Fibroblast of the aortic adventitia (primary cell): ENCODE measurements at places on chromosomes 7 and 10.
A peak's percentile ranks its signal among the peaks of the same experiment; 100 is the strongest.

DNA sequence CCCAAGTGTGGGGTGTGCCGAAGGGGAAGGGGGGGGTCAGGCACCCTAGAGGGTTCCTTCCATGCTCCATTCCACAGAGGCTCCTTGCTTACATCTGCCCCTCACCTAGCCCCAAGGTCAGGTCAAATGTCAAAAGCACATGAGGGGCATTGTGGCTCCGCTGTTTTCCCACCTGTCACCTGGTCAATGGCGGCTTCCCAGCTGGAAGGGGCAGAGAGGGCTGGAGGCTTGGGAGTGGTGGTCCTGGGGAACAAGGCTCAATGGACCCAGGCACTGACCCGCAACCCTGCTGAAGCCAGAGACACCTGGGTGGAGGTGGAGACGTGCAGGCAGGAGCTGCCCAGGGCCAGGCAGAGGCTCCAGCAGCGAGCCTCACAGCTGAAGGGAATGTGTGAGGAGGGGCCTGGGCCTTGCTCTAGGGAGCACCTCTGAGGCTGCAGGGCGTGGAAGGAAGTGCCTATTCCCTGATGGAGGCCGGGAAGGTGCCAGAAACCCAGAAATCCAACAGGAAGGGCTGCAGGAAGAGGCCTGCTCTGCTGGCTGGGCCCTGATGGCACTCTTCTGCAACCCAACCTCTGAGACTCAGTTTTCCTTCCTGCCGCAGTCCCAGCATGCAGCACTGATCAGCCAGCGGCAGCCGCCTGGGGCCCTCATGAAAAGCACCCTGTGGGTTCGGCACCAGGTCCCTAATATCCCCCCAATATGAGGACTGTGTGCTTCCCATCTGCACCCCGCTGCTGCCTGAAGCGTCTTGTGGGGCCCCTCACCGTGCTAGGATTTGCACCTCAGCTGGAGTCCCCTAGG is 16.0 kb downstream of the RASGEF1A start:
- DNase-seq: no peak

- DNase-seq: no peak
Measured at GRCh38 chr7:41045556-41046123, 657.2 kb downstream of the INHBA start.

- DNase-seq: peak; percentile 96
Measured at GRCh38 chr10:79404231-79404609, 41.2 kb downstream of the ZCCHC24 start.

GRCh38 chr7:18425838-18426445 is 69.6 kb upstream of the HDAC9 start:
- no peak for DNase-seq

- DNase-seq: no peak
Measured at GRCh38 chr7:123190109-123190831, 9.5 kb downstream of the SLC13A1 start.

DNA sequence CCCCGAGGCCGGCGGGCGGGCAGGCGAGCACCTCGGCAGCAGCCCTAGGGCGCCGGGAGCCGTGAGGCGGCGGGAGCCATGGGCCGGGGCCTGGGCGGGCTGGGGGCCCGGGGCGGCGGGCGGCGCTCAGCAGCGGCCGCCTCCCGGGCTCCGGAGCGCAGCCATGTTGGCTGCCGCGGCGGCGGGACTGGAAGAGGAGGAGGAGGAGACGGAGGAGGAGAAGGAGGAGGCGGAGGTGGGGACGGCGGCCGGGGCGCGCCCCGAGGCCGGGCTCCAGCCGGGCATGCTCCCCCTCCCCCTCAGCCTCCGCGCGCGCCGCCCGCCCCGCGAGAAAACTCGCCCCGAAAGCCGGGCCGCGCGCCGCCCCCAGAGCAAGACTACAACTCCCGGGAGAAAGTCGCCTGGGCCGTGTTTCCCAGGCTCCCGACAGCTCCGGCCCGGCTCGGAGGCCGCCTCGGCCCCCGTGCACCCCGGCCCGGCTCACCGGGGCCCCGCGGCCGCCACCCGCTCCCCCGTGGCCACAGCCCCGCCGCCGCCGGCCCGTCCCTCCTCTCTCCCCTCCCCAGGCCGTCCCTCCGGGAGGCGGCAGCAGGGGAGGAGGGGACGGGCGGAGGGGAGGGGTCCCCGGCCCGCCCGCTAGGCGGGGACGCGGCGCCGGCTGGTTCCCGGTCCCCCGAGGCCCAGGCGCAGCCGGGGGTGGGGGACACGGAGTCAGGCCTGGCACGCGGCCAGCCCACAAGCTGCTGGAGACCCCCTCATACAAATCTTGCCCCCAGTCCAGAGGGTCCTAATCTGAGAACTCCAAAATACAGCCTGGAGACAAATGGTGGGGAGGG is at the start of gene DLG5:
TSS of gene DLG5 (minus strand) at position 190 of the 836 bp plus-strand sequence. CDS start 235 bp downstream, outside the sequence.
- DNase-seq: peak; percentile 55

GRCh38 chr7:4700577-4701235 is 18.6 kb downstream of the FOXK1 start:
- DNase-seq: peak; percentile 91

DNA sequence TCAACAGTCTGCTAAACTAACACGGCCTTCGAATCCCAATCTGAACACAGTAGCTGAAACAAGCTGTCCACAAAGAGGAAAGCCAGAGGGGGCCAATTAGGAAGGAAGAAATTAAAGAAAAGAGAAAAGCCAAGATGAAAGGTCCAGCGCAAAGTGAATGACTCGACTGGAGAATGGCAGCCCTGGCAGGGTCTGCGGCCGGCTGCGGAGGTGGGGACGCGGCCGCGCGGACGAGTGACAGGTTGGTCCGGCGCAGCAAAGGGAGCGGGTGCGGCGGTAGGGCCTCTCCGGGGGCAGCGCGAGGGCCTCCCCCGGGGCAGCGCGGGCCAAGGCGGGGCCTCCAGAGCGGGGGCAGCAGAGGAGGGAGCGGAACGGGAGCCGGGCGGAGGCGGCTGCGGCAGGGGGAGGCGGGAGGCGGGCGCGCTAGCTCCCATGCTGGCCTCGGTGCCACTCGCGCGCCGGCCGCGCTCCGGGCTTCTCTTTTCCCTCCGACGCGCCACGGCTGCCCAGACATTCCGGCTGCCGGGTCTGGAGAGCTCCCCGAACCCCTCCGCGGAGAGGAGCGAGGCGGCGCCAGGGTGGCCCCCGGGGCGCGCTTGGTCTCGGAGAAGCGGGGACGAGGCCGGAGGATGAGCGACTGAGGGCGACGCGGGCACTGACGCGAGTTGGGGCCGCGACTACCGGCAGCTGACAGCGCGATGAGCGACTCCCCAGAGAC is at the start of gene VWC2:
TSS of gene VWC2 (plus strand) at position 421 of the 718 bp plus-strand sequence. CDS start 1,798 bp downstream, outside the sequence.
- no peak for DNase-seq

DNA sequence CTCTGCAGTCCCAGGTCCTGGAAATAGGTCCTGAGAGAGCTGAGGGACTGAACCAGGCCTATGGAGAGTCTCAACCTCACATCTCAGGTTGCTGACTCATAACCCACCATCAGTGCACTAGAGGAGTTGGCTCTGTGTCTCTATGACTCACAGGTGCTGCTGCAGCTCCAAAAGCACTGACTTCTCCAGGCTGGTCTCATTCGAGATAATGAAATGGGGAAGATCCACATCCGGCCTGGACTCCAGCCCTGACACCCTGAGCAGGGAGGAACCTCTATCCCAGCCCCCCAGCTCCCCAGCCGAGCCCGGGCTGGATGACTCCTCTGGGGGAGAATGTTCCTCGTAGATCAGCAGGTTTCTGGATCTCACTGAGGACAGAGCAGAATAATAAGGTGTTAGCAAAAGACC is 35.5 kb upstream of the DGKI start:
- peak; percentile 99 for DNase-seq

DNA sequence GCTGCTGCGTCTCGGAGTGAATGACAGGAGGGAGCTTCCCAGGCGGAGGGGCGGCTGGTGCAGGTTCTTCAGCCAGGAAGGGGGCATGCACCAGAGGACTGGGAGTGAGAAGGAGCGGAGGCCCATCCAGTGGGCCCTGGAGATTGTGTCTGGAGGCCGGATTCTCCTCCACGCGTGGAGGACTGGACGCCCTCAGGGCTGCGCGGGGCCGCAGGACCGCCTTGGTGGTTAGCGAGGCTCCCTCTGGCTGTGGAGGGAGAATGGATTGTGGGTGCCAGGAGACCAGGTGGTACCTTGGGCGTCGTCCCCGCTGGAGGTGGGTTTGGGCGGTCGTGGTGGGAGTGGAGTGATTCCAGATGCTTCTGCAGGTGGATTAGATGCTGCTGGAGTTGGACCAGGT is 68.9 kb downstream of the ELFN1 start:
- DNase-seq: no peak

DNA sequence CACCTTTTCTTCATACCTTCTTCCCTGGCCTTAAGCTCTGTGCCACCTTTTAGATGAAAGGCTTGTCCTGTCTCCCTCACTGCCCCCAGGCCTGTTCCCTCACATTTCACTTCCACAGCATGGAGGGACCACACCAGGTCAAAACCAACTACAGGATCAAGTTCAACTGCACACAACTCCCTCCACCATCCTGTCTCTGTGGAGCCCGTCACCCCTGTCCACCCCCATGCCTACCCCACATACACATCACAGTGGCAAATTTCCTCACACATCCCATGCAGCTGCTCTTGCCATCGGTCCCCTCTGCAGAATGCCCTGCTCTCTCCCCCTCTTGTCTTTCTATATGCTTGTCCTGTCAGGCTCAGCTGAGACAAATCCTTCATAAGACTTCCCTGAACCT is 154.1 kb downstream of the USP6NL start:
- DNase-seq: no peak

DNA sequence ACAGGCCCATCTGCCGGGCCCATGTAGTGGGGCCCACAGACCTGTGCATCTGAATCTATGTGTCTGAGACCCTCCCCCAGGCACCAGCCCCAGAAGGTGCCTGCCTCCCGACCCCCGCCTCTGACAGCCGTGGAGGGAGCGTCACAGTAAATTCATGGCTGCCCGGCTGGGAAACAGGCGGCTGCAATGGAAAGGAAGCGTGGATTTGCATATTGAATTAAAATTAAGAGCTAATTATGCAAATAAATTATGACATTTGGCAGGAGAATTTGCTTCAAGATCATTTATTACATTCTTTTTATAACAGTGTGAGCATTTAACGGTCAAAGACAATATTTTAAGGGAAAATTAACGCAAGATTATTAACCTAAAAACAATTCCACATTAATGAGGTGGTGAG is 92.3 kb downstream of the HIF1AN start:
- DNase-seq: no peak

DNA sequence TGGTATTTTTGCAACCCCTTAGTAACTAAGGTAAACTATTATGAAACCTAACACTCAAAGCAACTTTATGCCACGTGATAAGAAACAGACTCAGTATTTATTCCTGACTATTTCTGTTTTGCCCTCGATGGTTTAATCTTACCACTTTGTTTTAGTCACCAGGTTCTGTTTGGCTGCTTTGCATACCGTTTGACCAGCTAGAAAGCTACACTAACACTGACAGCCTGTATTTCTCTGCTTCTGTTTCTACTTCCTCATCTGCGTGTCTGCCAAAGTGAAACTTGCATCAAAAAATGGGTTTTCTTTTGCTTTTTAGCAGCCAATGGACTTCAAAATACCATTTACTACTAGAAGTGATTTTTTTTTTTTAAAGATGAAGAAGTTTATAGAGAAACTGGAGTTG is 802.5 kb downstream of the GRM8 start:
- DNase-seq: no peak

DNA sequence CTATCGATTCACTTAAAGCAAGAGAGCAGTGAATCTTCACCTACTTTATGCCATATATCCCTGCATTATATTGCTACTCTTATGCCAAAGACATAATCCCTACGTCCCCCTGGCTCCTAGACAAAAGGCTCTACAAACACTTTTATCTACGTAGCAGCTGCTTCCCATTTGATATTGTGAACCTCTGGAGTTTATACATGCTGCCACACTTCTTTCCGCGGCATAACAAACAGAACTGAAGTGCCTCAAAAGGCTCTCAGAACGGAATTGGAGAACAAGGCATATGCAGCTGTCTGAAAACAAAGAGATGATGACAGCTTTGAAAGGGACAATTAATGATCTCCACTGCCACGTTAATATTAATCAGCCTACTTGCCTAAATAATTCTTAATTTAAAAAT is 985.6 kb upstream of the LRRN3 start:
- no peak for DNase-seq

- peak; percentile 65 for DNase-seq
Measured at GRCh38 chr10:60044242-60044641, 137.9 kb upstream of the CCDC6 start.

DNA sequence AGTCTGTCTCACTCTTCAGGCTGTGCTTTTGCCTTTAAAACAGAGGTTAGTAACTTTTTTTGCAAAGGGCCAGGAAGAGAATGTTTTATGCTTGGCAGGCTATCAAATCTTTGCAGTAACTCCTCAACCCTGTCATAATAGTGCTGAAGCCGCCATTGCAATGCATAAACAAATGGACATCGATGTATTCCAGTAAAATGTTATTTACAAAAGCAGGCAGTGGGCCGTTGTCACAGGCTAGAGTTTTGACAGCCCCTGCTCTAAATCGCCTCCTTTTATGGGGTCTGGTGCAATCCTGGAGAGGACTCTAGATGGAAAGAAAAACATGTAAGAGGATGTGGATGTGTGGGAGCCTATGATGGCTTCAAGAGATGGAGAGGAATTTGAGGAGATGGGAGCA is 568.3 kb downstream of the TYW1 start:
- no peak for DNase-seq

GRCh38 chr7:74212661-74213060 is 2.9 kb downstream of the LAT2 start:
- DNase-seq: no peak

DNA sequence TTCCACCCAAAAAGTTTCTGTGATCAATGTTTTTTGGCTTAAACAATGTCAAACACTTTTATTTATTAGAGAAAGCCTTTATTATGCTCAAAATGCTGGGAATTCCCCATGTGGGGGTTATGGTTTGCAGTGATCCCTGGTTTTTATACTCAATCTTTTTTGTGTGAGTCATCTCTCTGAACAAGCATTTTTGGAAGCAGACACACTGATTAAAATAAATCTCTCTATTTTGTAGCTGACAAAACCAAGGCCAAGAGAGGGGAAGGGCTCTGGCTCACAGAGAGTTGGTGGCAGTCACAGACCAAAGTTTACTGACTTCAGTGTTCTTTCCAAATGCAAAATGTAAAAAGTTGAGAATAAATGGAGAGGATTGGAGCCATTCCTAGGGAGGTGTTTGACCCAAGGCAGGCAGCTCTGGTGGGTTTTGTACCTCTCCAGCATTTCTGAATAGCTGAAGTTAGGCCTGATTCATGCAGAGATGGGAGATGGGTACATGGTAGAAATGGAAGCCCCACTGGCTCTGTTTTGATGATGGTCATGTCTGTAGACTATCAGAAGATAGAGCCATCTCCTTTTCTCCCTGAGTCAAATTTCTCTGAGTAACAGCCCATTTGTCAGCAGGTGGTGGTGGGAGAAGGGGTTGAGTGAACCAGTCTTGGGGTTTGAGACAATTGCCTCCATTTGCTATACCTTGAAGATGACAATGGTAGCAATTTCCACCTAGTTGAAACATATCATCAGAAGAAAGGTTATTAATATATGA is 45.4 kb upstream of the NAMPT start:
- DNase-seq: peak; percentile 80
